ENCODE measurements at places on chromosomes 12 and 14.
A peak's percentile ranks its signal among the peaks of the same experiment; 100 is the strongest.

DNA sequence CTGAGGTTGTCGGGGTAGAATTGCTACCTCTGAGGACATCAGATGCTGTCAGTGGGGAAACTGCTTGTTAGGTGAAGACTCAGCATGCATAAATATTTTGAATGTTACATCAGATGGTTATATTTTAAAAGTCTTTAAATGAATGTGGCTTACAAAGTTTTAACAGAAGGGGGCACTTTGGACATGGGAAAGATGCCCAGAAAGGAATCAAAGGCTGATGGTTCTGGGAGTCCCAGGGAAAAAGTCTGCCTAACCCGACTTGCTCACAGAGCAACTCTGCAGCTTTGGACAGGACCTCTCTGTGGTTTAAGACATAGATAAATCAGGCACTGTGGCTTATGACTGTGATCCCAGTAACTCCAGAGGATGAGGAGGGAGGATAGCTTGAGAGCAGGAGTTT lies 474.9 kb downstream of the ATP23 start:
- no peak for DNase-seq

DNA sequence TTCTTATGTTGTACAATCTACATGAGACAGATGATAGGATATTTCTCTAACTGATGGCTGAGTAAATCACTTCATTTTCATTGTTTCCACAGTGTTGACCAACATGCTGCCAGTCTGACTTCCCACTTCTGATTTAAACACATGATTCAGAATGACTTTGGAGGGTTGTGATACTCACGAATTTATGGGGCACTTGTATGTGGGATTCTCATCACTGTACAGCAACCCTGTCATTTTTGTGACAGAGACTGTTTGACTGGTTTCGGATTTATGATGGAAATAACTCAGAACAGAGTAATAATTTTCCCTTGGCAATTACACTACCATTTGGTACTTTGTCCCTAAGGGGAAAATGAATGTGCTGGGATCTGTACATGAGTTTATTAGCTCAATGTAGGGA lies 333.8 kb downstream of the TRHDE start:
- no peak for DNase-seq

- no peak for DNase-seq
Measured at GRCh38 chr14:104560586-104560945, 19.0 kb upstream of the C14orf180 start.

- peak; percentile 7 for DNase-seq
Measured at GRCh38 chr14:66152302-66152701, 333.9 kb upstream of the CCDC196 start.

GRCh38 chr12:111238075-111238734 lies 130.7 kb downstream of the PHETA1 start:
- DNase-seq = no peak

GRCh38 chr14:76034566-76034965 lies 49.0 kb downstream of the IFT43 start:
- DNase-seq = no peak

GRCh38 chr12:50984586-50985298 lies 32.4 kb downstream of the HIGD1C start:
- DNase-seq = no peak

- DNase-seq = no peak
Measured at GRCh38 chr12:12206776-12207388, 60.0 kb downstream of the LRP6 start.

- peak; percentile 94 for DNase-seq
Measured at GRCh38 chr12:75725521-75726111, 214.2 kb upstream of the KRR1 start.

DNA sequence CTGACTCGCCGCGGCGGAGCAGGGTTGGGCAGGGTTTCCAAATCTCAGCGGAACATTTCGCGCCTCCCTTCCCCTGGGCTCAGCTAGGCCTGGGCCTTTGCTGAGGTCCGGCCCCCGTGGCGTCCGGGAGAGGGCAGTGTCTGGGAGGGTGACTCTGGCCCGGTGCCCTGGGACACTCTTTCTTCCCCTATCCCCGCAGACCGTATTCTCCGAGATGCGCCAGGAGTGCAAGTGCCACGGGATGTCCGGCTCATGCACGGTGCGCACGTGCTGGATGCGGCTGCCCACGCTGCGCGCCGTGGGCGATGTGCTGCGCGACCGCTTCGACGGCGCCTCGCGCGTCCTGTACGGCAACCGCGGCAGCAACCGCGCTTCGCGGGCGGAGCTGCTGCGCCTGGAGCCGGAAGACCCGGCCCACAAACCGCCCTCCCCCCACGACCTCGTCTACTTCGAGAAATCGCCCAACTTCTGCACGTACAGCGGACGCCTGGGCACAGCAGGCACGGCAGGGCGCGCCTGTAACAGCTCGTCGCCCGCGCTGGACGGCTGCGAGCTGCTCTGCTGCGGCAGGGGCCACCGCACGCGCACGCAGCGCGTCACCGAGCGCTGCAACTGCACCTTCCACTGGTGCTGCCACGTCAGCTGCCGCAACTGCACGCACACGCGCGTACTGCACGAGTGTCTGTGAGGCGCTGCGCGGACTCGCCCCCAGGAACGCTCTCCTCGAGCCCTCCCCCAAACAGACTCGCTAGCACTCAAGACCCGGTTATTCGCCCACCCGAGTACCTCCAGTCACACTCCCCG lies 3.0 kb downstream of the WNT1 start:
- peak; percentile 14 for DNase-seq

- no peak for DNase-seq
Measured at GRCh38 chr14:31945701-31946100, 131.4 kb upstream of the ARHGAP5 start.

- DNase-seq = no peak
Measured at GRCh38 chr12:130286741-130287440, 50.8 kb upstream of the PIWIL1 start.

DNA sequence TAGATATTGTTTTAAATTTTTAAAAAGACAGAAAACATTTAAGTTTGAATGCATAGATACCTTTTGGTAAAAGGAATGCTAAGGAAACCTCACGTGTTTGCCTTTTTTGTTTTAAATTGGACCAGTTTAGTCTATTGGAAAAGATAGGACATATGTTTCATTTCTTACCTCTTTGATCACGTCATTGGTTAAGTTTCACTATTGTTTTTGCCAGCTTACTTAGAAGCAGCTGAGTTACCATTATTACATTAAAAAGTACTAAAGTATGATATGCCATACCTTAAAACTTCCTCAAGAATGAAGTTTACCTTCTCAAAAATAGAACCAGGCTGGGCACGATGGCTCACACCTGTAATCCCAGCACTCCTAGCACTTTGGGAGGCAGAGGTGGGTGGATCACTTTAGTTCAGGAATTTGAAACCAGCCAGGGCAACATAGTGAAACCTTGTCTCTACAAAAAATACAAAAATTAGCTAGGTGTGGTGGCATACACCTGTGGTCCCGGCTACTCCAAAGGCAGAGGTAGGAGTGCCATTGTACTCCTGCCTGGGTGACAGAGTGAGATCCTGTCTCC lies 54.4 kb downstream of the SRGAP1 start:
- DNase-seq = no peak

DNA sequence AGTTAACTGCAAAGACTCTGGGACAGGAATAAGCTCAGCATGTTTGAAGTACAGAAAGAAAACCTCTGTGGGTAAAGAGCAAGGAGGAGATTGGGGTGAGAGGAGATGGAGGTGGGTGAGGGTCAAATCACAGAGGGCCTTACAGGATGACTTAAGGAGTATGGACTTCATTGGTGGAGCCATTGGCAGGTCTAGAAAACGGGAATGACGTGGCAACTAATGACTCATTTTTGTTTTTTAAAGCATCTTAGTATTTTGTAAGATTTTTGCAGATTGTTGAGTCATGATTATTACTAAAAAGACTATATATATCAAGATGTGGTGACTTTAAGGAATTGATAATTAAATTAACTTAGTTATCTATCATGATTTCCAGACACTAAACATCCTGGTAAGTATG lies 18.5 kb downstream of the UTP20 start:
- DNase-seq = no peak

GRCh38 chr12:58765653-58766512 lies 154.4 kb downstream of the LRIG3 start:
- DNase-seq = no peak

- DNase-seq = peak; percentile 68
Measured at GRCh38 chr12:29782285-29782870, 1.4 kb downstream of the TMTC1 start.

- DNase-seq = peak; percentile 50
Measured at GRCh38 chr12:75699728-75700496, 188.5 kb upstream of the KRR1 start.

- no peak for DNase-seq
Measured at GRCh38 chr14:31037709-31038221, 11.6 kb upstream of the STRN3 start.

DNA sequence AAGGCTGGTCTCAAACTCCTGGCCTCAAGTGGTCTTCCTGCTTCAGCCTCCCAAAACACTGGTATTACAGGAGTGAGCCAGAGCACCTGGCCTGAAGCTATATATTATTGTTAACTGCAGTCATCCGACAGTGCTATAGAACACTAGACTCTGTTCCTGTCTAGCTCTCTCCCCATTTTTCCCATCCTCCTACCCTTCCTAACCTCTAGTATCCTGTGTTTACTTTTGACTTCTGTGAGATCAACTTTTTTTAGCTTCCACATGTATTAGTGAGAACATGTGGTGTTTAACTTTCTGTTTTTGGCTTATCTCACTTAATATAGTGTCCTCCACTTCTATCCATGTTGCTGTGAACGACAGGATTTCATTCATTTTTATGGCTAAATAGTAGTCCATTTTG lies 34.7 kb downstream of the TRAF3 start:
- no peak for DNase-seq

GRCh38 chr12:82047446-82047845 lies 288.3 kb upstream of the PPFIA2 start:
- peak; percentile 70 for DNase-seq

DNA sequence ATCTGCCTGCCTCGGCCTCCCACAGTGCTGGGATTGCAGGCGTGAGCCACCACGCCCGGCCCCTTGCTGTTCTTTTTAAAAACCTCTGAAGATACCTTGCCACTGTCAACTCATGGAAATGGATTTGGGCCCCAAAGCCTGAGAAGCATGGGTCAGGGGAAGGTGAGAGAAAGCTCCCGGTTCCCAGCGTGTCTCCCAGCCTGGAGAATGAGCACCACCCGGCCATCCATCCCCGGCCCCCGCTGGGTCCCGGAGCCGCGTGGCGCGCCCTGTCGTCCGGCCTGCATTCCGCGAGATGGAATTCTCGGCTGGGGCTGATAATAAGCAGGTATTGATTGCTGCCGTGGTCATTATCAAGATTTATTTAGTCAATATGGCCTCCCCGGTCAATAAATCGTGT lies 126.5 kb upstream of the MYL2 start:
- no peak for DNase-seq

DNA sequence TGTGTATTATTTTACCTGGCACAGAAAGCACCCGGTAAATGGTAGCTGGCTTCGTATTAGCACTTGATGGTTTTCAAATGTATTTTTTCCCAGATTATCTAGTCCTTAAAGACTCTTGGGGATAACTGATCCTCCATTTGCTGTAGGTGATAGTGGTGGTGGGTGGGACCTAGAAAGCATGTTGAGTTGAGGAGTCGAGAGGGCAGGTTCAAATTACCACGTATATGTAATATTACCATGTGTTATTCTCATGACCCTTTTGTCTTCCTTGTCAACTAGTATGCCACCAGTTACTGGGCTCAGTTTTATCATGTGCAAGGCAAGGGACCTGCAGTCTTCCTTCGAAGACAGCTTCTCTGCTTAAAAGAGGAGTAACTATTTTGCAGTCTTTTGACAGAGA lies 1.8 kb downstream of the GLRX5 start:
- no peak for DNase-seq

DNA sequence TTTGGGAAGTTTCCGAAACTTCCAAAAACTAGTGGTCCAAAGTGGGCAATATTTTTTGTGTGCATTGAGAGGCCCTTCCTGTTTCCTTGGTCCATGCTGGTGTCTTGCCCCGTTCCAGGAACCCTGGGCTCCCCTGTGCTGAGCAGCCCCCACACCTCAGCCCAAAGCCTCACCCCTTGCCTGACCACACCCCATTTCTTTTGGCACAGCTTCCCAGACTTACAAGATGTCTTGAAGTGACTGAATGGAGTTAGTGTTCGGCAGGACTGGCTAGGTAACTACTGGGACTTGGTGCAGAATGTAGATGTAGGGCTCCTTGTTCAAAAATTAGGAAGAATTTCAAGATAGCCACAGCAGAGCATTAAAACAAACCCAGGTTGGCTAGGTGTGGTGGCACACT lies 68.6 kb downstream of the ETV6 start:
- no peak for DNase-seq

- no peak for DNase-seq
Measured at GRCh38 chr14:93888995-93889394, 38.1 kb upstream of the FAM181A start.

DNA sequence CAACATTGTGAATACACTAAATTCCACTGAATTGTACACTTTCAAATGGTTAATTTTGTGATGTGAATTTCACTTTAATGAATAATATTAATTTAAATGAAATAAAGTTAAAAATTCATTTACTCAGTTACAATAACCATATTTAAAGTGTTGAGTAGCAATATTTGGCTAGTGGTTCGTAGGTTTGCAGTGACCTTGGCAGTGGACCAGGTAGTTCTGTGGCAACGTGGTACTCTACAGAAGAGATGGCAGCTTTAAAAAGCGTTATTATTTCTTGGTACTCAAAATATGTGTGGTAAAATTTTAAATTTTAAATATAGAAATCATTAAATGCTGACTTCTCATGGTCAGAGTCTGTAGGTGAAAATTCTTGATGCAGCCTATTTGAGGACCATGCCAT lies 51.6 kb downstream of the AEBP2 start:
- DNase-seq = no peak

DNA sequence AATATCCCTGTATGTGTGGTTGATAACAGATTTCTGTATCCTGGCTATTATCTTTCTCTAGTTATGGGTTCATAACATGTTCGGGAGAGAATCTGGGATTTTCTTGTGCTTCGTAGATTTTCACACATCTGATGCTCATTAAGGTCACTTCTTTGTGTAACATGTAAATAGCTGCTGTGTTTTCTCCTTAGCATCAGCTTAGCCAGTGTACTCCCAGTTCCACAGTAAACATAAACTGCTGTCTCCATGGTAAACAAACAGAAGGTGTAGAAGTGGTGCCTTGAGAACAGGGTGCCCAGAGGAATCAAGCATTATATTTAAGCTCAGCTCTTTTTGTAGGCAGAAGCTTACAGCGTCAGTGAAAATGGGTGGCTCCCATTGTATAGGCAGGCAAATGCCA lies 88.0 kb downstream of the ANO6 start:
- no peak for DNase-seq

Data from NCI-H2171 treated with DMSO at 0.1 percent for 48 hours (cell line).